ENCODE measurements at places on chromosomes 13 and 19.

- no peak for DNase-seq
These were observed 3.9 kb downstream of the ZNF266 start for GRCh38 chr19:9431475-9431874.

DNA sequence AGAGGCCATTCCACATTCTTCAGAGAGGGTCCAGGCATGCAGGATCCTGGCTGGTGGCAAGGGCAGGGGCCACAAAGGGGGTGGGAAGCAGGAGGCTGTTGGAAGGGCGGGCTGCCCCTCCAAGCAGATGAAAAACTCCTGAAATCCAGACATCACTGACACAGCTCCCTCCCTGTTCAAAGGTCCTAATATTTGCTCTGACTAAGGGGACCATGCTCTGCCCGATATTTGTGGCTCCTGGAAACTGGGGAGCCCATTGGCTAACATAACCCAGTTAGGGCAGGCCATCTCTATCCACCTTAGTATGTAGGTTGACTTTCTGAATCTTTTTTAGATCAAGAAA, 3.3 kb upstream of the CDX2 start:
- DNase-seq = no peak

GRCh38 chr13:48977286-48977625, 1.5 kb downstream of the FNDC3A start:
- no peak for DNase-seq

- DNase-seq = no peak
These were observed 1.5 kb downstream of the AKT2 start for GRCh38 chr19:40283414-40284250.

- no peak for DNase-seq
These were observed 28.4 kb downstream of the NFIX start for GRCh38 chr19:13023656-13024055.

DNA sequence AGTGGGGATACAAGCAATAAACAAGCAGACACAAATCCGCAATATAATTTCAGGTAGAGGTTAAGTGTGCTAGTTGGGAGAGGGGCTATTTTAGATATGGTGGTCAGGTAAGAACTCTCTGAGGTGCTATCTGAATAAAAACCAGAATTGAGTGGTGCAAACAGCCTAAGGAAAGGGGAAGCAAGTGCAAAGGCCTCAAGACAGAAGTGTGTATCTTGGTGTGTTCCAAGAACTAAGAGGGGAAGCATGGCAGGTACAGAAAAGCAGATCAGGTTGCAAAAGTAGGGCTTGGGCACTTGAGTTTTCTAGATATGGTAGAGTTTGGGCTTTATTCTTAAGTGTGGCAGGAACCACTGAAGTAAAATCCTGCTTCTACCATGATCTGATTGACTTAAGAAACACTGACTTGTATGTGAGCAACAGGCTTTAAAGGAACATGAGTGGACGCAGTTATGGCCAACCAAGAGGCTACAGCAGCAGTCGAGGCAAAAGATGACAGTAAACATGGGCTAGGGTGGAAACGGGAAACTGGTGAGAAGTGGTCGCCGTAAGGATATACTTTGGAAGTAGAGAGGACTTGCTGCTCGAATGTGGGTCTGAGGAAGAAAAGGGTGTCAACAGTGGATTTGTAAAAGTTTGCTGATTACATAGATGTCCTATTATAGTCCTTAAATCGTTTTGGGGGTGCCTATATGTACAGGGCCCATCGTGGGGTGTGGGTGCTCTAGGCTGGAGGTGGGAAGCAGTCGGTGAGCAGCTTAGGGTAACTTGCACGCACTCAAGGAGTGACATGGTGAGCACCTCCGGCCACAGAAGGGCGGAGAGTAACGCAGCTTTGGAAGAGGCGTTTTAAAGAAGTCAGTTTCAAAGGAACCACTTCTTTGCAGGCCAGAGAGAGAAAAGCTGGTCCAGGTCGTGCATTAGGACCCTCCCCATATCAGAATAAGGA, 677 bp downstream of the TGDS start:
- no peak for DNase-seq

All from omental fat pad (tissue), 4 donors.